ENCODE measurements at places on chromosomes 16 and 17.

DNA sequence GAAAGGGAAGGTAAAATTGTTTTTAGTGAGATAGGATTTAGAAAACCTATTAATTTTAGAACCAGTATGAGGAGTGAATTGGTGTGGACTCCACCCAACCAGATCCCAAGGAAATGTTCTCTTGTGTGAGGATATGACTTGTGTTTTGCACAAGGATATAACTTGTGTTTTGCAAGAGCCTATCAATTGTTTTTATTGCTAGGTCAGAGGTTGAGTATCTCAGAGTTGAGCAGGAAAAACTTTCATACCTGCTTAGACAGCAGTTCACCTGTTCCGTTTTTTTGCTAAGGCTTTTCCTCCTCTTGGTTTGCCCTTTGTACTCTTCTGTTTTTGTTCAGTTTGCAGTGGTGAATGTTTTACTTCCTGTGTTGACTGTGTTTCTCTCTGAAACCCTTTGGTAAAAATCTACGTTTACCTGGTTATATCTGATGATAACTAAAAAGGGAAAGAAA is 5.1 kb downstream of the NBR1 start:
- no peak for DNase-seq

GRCh38 chr16:1961651-1962067 is 2.3 kb downstream of the NDUFB10 start:
- DNase-seq, result no peak

DNA sequence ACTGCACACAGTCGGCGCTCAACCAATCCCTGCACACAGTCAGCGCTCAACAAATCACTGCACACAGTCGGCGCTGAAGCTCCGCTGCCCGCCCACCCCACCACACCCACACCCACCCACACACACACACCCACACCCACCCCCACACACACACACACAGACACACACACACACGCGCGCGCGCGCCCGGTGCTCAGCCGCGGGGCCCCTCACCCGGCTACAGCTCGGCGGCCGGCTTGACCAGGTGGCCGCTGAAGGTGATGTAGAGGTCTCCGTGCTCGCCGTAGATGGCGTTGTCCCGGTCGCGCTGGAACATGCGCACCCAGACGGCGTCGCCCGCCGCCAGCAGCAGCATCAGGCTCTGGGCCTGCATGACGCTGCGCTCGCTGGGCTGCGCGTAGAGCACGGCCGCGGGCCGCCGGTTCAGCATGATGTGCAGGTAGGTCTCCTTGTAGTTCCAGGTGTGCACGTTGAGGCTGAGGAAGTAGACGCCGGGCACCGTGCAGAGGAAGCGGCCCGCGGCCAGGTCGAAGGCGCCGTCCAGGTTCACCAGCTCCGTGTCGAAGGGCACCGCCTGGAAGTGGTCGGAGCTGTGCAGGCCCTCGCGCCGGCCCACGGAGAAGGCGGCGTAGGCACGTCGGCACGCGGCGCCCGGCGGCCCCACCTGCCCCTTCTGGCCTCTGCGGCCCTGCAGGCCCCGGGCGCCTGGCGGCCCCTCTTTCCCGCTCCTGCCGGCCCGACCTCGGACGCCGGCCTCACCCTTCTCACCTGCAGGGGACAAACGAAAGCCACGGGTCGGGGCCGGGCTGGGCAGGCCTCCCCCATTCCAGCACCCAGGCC is 2.5 kb downstream of the C1QTNF8 start:
- DNase-seq, result peak; percentile 59

DNA sequence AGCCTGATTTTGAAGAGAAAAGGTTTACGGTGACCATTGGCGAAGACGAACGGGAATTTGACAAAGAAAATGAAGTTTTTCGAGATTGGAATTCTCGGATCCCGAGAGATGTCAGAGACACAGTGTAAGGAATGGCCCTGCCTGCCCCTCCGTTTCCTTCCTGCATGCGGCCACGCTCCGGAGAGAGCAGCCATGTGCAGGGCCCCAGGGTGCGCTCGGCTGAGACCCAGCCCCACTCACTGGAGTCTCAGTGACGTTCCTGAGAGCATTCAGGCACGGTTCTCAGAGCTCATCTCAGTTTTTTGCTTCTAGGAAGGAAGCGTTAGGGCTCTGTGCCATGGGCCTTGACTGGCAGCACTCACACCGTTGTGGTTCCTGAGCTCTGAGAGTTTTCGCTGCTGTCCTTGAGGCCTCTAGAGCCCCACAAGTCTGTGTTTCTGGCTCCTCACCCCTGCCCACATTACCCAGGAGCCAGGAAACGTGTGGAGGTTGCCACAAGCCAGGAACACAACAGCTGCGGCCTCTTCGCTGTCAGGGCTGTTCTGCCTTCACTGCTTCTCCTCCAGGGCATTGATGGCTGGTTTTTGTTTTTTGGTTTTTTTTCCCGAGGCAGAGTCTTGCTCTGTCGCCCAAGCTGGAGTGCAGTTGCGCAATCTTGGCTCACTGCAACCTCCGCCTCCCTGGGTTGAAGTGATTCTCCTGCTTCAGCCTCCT is 29.8 kb downstream of the ZC3H18 start:
- DNase-seq, result no peak

GRCh38 chr17:74659889-74660288 is 36.4 kb upstream of the CD300E start:
- no peak for DNase-seq

DNA sequence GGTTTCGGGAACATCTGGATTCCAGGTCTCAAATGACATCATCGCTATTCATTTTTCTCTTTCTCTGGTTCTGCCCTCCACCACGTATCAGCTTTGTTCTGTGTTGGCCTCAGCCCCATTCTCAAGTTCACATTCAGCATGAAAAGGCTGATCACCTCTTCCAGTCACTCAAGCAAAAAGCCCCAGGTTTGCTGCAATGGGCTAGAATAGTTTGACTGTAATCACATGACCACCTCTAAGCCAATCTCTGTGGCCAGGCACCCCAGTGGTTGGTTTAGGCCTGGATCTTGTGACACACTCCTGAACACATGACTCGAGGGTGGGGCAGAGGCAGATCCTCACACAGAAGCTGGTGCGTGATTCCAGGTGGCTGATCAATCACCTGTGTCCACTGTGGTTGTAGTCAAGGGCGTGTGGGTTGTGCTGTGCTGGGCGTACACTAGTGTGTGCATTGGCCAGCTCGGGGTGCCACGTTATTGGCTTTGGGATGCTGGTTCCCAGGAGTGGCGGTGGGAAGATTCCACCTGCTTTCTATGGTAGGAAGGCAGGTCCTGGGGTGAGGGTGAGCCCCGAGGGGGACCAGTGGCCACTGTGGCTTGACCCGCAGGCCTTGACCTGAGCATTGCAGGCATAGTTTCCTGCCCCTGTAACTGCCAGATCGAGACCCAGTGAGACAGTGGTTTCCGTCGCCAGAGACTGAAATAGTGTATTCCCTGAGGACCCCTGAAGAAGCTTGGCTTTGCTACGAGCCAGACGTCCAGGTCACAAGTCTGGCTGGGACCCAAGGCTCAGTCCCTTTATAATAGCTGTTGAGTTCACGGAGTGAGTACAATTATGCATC is 12.0 kb downstream of the EEF2K start:
- peak; percentile 54 for DNase-seq

- DNase-seq, result no peak
Measured at GRCh38 chr16:55214412-55214811, 109.6 kb upstream of the IRX6 start.

DNA sequence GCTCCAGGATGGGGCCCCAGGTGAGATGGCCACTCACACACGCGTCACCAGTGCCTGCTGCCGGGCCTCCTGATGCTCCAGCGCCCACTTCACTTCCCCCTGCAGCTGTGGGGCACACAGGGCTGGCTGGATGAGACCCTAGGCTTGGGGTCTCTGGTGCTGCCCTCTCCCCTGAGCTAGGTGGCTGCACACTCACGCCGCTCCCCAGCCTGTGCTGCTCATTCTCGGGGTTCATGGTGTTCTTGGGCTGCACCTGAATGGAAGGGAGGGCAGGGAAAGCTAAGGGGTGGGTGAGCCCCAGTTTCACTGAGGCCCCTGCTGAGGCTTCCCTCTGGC is 1.2 kb downstream of the CCDC78 start:
- no peak for DNase-seq

GRCh38 chr17:71869841-71870545 is 250.8 kb upstream of the SOX9 start:
- no peak for DNase-seq

DNA sequence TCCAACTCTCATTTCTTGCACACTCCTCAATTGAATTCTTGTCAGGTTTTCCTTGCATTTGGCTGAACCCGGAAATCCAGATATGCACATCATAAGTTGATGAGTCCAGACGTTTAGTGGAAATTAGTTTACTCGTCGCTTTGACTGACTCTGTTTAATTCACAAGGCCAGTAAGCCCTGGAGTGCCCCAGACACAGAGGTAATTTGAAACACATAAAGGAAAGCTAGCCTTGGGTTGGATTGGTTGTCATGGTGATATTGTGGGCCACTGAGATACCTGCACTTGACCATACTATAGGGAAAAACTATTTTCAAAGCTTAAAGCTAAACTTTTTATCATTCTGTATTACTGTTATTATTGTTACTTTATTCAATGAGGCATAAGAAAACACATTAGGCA is 178.3 kb upstream of the CA10 start:
- DNase-seq, result no peak

GRCh38 chr17:19238167-19238505 is 970 bp downstream of the EPN2 start:
- peak; percentile 28 for DNase-seq

- no peak for DNase-seq
Measured at GRCh38 chr17:64741038-64741641, 79.0 kb upstream of the SMURF2 start.

DNA sequence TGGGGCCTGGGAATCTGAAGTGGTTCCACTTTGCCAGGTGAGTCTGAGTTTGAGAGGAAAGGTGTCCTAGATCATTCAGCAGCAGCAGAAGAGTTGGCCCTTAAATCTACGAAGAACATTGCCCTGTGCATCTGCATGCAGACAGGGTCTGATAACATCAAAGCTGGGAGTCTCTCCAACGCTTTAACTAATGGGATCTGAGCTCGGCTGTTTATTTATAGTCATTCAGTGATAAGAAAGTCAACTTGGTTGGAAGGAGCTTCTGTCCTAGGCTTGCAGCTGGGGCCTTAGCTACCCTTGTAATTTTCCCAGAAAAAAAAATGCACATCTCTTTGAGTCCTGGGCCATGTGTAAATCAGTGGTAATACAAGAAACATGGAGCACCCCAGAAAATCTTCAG is 418.0 kb upstream of the HSBP1 start:
- DNase-seq, result no peak

GRCh38 chr17:51059781-51060180 is 60.9 kb downstream of the SPAG9 start:
- no peak for DNase-seq

DNA sequence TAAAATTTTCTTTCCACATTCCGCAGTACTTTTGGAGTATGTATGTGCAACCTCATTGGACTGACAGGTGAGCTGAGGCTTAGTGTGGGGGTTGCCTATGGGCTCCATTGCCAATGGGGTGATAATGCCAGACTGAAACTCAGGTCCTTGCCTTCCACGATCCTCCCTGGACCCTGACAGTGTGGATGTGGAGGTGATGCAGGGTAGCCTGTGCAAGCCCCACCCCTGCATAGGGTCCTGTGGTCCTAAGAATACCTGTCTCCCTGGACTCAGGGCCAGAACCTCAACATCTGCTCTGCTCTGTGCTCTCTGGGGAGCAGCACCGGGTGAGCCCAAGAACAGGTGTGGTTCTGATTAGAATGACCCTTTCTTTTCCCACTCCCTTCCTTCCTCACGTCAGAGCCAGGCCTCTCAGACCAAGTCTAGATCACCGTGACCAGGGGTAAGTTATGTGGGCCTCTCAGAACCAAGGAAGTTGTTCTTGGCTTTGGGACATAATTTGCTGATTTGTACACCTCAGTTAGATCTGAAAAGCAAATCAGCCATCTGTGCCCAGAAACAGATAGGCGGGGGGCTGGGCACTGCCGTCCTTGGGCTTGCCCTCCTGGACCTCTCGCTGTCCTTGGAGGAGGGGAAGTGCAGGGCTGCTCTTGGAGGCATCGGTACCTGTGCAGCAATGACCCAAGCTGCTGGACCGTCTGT is 8.4 kb upstream of the TNS4 start:
- DNase-seq, result no peak

- peak; percentile 97 for DNase-seq
Measured at GRCh38 chr17:81043725-81044427, 8.9 kb downstream of the BAIAP2 start.

GRCh38 chr17:81926451-81927151 is 934 bp downstream of the MAFG start:
- DNase-seq, result peak; percentile 85

GRCh38 chr17:39736319-39737165 is 1.2 kb upstream of the GRB7 start:
- DNase-seq, result peak; percentile 58

DNA sequence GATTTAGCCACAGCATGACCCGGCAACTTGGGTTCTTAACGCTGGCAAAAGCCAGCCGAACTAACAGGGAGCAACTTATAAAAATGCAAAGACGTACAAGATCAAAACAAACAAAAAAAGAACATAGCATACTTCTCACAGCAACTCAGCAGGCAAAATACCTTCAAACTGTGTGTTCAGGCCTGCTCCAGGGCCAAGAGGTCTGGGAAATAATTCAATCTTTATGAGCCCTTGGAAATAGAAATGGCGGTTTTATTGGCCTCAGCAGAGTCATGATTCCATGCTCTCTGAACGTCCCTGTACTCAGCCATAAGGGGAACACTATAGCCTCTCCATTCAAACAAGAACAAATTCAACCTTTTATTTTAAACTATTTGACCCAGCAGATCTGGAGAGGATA is 101.3 kb upstream of the C17orf78 start:
- DNase-seq, result no peak

- DNase-seq, result no peak
Measured at GRCh38 chr17:55749985-55750384, 866 bp upstream of the PCTP start.

GRCh38 chr17:43560461-43561427 is 14.6 kb upstream of the ETV4 start:
- DNase-seq, result no peak

DNA sequence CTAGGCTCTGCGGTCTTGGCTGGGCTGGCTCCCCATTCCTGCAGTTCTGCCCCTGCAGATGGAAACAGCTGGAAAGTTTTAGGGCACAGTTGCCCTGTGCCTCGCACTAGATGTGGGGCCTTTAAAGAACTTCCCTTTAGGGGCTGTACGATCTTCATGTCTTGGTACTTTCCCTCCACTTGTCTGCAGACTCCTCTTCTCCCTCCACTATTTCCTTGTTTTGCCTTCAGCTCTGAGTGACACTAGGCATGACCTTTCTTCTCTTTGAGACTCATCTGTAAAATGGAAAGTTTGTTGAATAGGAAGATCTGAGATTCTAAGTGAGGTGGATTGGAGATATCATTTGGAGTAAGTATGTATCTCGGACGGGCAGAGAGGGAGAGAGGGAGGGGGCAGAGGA is 6.3 kb upstream of the TAC4 start:
- DNase-seq, result no peak

- no peak for DNase-seq
Measured at GRCh38 chr16:89953671-89954406, 5.3 kb downstream of the DEF8 start.

All from Caco-2 (cell line).